ENCODE measurements at places on chromosomes 16 and 17.

DNA sequence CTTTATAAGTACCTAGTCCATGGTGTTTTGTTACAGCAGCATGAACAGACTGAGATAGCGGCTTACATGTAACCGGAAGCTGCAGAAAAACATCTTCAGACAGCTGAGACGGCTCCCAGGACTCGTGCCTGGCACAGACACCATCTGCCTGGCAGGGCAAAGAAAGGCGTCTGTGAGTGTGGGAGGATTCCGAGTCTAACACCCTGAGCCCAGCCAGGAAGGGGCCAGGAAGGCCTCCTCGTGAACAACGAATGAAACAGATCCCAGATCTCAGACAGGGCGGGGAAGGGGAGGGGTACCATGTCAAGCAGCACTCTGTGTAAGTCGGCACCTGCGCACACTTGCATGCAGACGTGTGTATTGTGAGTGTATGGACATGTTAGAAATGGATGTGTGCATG, 4.4 kb upstream of the CSNK1D start:
- DNase-seq, result no peak

DNA sequence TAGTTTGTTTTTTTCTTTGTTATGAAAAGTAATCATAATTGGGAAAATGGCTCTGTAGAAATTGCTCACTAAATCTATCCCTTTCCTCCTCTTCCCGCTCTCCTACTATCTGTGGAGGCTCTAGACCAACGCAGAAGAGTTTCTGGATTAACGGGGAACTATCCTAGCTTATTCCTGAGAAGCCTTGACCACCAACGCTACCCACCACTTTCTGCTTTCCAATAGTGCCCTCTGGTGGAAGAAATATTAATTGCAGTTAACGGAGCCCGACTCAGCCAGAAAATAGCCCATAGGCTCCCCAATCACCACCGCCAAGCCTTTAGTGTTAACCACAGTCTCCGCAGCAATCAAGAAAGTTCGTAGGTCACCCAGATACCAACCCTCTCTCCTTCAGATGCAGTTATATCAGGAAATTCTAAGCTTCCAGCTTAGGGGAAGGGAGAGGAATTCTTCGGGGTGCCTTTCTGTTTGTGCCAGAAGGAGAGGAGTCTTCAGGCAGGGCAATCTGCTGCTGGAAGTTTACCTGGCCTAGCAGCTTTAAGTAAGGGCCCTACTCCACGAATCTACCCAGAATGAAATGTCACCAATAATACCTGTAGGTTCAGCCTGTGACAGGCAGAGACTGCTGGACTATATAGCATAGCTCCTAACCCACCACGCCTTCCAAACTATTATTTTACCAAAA, 23.0 kb upstream of the NSRP1 start:
- DNase-seq, result peak; percentile 31

DNA sequence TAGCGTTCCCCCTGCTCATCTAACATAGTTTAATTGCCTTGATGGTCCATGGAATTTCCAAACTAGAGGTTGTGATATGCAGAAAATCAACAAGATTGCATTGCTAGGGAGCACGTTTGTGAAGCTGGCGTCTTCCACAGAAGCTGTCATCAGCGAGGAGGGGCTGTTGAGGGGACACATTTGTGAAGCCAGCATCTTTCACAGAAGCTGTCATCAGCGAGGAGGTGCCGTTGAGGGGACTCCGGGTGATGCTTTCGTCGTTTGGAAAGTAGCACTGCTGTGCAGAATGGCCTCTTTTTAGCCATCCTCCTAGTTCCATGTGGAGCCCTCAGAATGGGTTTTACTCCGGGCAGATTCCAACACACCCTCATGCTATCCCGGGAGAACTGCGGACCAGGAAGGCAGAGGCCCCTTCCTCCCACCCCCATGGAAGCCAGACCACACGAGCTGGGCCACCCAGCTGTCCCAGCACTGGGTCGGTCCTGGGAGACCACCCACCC, 119.6 kb upstream of the CHMP6 start:
- no peak for DNase-seq

DNA sequence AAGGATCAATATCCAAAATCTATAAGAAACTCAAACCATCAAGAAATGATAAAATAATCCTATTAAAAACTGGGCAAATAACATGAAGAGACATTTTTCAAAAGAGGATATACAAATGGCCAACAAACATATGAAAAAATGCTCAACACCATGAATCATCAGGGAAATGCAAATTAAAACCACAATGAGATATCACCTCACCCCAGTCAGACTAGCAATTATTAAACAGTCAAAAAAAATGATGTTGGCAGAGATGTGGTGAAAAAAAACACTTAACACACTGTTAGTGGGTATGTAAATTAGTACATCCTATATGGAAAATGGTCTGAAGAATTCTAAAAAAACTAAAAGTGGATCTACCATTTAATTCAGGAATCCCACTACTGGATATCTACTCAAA, 379.0 kb upstream of the SOX9 start:
- no peak for DNase-seq

- no peak for DNase-seq
These were observed 10.6 kb downstream of the FBXO39 start for GRCh38 chr17:6786618-6787017.

- DNase-seq, result no peak
These were observed 664 bp downstream of the NQO1 start for GRCh38 chr16:69725480-69726312.

DNA sequence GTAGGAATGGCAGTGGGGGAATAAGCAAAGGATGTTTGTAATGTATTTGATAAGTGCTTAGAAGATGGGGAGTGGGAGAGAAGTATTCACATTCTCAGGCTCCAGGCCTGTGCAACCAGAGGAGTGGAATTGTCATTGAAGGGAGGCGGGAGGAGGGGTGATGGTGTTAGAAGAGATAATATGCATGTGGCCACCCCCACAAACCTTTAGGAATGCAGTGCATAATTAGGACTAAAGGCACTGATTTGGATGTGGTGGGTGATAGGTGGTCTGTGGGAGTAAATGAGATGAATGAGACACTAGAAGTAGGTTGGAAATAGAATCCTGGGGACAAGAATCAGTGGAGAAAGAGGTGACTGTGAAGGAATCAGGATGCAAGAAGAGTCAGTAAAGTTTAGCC, 27.1 kb downstream of the UTP18 start:
- DNase-seq, result no peak

DNA sequence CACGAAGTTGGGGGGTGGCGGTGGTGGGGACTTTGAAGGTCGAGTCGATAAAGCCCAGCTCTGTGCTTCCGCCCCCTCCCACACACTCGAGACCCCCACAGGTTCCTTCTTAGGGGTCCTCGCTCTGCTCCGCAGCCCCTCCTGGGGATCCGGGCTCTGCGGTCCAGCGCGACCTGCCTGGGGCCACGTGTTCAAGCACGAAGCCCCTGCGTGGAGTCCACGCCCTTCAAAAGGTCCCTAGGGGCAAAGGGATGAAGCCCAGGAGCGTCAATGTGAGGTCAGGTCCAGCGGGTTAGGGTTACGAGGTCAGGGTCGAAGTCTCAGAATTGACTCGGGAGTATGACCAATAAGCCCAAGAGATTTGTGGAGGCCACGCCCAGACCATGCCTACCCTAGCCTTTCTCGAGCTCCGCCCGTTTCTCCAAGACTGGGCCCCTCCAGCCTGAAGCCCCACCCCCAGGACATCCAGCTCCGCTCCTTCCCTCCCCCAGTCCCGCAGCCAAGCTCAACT, 786 bp upstream of the CACNA1G start:
- DNase-seq, result no peak
